Stimulated activated CD4-positive, alpha-beta T cell treated with anti-CD3 and anti-CD28 coated beads, TNF-alpha, amount 100 ng/mL, for 1 hour (primary cell): ENCODE measurements at places on chromosomes 11 and 22.

GRCh38 chr11:70073871-70074371 is 4.2 kb upstream of the ANO1 start:
- DNase-seq: no peak

DNA sequence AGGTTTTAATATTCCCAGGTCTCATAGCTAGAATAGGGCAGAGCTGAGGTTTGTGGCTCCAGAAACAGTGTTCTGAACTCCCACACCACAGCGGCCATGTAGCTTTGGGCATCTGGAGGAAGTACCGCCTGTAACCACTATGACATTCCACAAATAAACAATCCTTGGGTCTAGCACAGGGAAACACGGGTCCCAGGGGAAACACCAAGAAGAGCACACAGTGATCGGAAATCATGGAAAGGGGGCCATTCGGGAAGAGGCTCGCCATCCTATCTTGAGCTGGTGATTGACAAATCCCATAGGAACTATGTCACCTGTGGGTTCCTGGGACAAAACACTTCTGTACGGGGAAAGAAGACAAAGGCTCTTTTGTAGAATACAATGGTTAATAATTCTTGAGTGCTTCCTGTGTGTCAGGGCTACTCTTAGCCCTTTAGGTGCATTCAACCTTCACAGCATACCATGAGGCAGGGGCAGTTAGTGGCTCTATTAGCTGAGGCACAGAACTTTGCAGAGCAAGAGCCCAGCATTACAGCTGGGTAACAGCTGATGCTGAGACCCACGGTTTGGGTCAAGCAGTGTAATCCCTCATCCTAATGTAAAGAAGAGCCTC is 514.2 kb downstream of the NTM start:
- DNase-seq: no peak

DNA sequence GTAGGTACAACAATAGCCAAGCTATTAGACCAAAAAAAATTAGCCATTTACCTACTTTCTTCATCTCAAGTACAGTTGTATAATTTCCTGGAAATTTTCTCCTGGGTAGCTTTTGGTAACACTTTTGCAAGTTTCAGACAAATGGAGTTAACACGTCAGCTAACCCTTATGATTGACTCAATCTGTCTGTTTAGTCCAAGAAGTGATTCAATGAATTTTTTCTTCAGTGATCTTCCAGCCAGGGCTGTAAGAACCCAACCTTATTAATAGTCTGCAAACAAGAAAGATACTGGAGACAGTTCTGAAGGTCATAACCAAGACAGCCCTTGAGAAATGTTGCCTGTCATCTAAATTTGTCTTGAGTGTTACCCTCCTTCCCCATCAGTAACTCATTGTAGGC is 30.1 kb upstream of the FIBIN start:
- no peak for DNase-seq

DNA sequence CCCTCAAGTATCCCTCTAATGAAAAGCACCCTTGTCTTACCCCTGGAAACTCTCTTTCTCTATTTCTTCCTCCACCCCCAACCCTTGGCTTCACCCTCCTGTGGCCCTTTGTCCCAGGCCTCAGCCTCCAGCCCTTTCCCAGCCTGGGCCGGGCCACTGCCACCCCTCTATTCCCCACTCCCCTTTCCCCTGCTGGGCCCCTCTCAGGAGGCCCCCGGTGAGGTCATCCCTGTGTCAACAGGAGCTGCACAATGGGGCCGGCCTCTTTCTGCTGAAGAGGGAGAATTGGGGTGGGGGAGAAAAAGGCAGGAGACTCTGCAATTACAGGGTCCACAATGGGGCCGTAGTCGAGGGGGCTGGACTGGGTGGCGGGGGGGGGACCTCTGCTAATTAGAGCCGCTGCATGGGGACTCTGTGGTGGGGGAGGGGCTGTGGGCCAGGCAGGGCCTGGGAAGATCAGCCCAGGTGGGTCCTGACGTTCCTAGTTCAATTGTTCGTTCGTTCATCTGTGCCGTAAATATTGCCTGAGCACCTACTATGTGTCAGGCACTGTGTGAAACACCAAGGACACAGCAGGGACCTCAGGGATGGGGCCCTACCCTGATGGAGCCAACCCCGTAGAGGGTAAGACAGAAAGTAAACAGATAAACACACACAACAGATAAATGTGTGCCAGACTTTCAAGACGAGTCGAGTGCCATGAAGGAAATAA is 18.5 kb upstream of the MPPED1 start:
- no peak for DNase-seq

DNA sequence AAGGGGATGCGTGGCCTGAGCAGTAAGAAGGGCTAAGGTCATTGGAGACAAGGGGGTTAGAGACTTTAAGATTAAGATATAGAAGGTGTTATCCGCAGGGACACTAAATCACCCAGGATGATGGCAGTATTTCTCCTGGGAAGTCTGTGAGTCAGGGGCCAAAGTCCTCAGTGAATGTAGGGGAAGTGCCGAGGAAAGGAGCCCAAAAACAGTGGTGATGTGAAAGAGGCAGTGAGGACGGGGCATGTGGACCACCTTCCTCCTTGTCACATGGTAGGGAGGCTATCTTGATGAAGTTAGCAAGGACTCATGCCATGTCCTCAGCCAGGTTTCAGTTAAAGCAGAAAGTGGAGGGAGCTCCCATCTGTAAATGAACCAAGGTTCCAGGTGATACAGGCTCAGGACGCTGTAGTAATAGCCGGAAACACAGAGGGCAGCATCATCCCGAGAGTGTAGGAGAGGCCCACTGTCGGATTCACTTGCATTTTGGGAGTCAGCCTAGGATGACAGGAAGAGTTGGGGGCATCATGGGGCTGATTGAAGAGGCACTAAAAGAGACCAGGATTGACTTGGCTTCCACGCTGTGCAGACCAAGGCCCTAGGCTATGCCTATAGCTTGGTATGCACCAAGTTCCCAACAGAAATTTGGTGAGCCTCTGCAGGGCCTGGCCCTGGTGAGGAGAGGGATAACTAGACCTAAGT is 33.5 kb downstream of the WEE1 start:
- no peak for DNase-seq
